ENCODE measurements at places on chromosomes 3 and 15. TPM values are rescaled to one million over a fixed set of nuclear protein-coding genes. Genes with fewer than 3 reads are reported as not detected.

GRCh38 chr3:66795365-66795764, 202.7 kb upstream of the KBTBD8 start:
- DNase-seq: no peak

- DNase-seq: no peak
Measured at GRCh38 chr3:19347671-19348070, 199.4 kb downstream of the KCNH8 start.

GRCh38 chr3:35335703-35336102, 303.6 kb upstream of the ARPP21 start:
- DNase-seq: peak; percentile 89

GRCh38 chr3:52890735-52891134, 6.6 kb downstream of the STIMATE start:
- DNase-seq: peak; percentile 28

DNA sequence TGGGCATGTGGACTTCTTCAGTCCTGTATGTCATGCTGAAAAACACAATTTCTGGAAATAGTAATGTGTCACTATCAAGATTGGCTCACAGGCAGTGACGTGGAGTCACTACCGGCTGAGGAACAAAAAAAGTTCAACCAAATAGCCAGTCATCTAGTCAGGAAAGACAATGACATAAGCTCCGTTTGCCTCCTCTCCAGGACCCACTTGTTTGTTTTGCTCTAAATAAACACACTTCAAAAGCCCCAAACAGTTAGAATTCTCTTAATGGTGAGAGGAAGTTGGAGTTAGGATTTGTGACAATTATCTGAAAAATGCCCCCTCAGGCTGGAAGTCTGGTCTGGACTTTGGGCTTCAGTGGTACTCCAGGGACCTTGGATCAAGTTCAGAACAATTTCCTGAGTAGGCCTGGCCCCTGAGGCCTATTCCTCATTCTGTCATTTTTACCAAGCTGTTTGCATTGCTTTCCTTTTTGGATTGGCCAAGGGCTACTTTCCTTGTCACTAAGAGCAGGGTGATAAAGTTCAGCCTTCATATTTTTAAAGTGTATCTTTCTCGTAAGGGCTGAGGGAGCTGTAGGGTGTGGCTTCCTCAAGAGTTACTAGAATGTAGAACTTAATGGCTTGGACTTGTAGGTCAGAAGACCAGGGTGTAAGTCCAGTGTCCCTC, 98.9 kb downstream of the EOMES start:
- DNase-seq: no peak

GRCh38 chr3:141287326-141287725, 55.7 kb downstream of the PXYLP1 start:
- no peak for DNase-seq

DNA sequence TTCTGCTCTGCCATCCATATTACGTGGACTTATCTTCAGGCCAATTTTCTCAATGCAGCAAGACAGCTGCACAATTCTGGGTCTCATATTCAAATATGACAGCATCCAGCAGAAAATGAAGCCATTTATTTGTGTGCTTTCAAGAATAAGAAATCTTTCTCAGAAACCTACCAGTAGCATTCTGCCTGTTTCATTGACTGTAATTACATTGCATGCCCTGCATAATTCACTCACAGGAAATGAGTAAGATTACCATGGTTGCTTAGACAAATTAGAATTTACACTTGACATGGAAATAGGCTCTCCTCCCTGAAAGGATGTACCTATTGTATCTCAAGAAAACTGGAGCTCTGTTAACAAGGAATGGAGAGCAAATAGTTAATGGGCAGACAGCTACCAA, 346.6 kb upstream of the DCBLD2 start:
- DNase-seq: peak; percentile 28

GRCh38 chr3:66552846-66553245, 52.0 kb upstream of the LRIG1 start:
- no peak for DNase-seq

GRCh38 chr15:81001152-81002008, 657 bp downstream of the TLNRD1 start:
- peak; percentile 47 for DNase-seq

ATP13A5 gene
- total RNA-seq: not detected

RAB11A gene
- 226 TPM for total RNA-seq

PIF1 gene
- total RNA-seq: 16.0 TPM

VIPR1 gene
- 3.2 TPM for total RNA-seq

CLSTN2 gene
- 0.27 TPM for total RNA-seq

AGBL1 gene
- not detected for total RNA-seq

Data from foreskin keratinocyte (primary cell).